ENCODE measurements at places on chromosomes 1 and 21.

GRCh38 chr21:29146726-29147125 is 16.3 kb downstream of the MAP3K7CL start:
- no peak overlapping the region for H3K27ac ChIP-seq
- H3K27me3 ChIP-seq = no peaks in the 10 kb centered on the region

GRCh38 chr1:24930260-24931145 is at the start of gene RUNX3:
Gene RUNX3 (minus strand): TSS chr1:24930276. CDS start chr1:24929868, 408 bp downstream.
- H3K27me3 ChIP-seq = no peaks in the 10 kb centered on the region
- DNase-seq = peak; percentile 93
- peak within 1 kb of the TSS; percentile 93 for H3K27ac ChIP-seq
- H3K4me1 ChIP-seq = peaks cover 68% of the 10 kb centered on the region

DNA sequence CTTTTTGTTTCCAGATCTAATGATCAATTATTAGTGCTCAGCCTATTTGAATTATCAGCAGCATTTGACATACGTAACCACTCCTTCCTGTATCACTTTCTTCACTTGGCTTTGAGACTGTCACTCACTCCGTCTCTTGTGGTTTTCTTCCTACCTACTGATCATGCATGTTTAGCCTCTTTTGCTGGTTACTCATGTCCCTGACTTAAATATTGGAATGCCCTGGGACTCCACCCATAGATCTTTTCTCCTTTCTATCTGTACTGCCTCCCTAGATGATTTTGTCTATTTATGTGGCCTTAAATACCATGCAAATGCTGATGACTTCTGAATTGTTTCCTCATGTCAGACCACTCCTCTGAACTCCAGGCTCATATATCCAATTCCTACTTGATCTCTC is 57.7 kb upstream of the PDE4B start:
- no peaks in the 10 kb centered on the region for H3K4me1 ChIP-seq
- DNase-seq = no peak
- no peak overlapping the region for H3K4me3 ChIP-seq
- H3K27ac ChIP-seq = no peak overlapping the region

- no peak overlapping the region for H3K4me3 ChIP-seq
- peak; percentile 86 for DNase-seq
- no peak overlapping the region for H3K27ac ChIP-seq
- H3K27me3 ChIP-seq = no peaks in the 10 kb centered on the region
- peaks cover 11% of the 10 kb centered on the region for H3K36me3 ChIP-seq
- peaks cover 13% of the 10 kb centered on the region for H3K4me1 ChIP-seq
Measured at GRCh38 chr21:45128613-45129188, 54.3 kb downstream of the ADARB1 start.

- peaks cover 80% of the 10 kb centered on the region for H3K36me3 ChIP-seq
- no peak for DNase-seq
- peaks cover 82% of the 10 kb centered on the region for H3K4me1 ChIP-seq
- no peaks in the 10 kb centered on the region for H3K27me3 ChIP-seq
- H3K4me3 ChIP-seq = no peak overlapping the region
Measured at GRCh38 chr1:154176337-154176736, 15.6 kb downstream of the TPM3 start.

DNA sequence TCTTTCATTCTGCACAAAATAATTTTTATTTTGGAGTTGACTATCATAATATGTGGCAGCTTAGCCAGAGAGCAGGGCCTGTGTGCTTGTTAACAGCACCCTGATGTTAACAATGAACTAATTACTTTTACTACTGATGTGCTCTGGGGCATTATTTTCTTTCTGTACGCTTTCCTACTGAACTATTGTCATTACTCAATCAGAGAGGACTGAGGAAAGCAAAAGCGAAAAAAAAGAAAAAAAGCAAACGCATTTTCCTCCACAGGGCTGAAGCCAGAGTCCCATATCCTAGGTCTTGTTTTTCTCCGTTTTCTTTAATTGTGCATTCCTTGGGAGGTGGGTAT is 221.2 kb downstream of the TTLL7 start:
- H3K4me1 ChIP-seq = no peaks in the 10 kb centered on the region
- H3K4me3 ChIP-seq = no peak overlapping the region
- H3K27me3 ChIP-seq = no peaks in the 10 kb centered on the region
- H3K36me3 ChIP-seq = no peaks in the 10 kb centered on the region

DNA sequence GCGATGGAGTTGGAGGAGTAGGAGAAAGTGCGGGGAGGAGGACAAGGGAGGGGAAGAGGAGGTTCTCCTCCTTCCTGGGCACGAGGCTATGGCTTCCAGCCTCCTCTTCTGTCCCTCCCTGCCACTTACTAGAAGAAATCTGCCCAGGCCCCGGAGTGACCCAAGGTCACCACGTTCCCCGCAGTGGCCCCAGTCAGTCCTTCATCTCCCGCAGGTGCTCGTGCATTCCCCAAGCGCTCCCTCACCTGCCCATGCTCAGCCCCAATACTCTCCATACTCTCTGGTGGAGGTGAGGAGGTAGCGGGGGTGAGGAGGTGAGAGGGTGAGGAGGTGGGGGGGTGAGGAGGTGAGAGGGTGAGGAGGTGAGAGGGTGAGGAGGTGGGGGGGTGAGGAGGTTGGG is 85.4 kb downstream of the CCDC185 start:
- no peak overlapping the region for H3K4me3 ChIP-seq
- H3K36me3 ChIP-seq = no peaks in the 10 kb centered on the region
- no peak overlapping the region for H3K27ac ChIP-seq
- H3K27me3 ChIP-seq = peaks cover 35% of the 10 kb centered on the region

GRCh38 chr1:10823000-10823401 is 26.6 kb upstream of the CASZ1 start:
- H3K27ac ChIP-seq = no peak overlapping the region
- H3K4me3 ChIP-seq = no peak overlapping the region

GRCh38 chr1:171310661-171311087 is 3.3 kb upstream of the FMO4 start:
- DNase-seq = no peak
- no peaks in the 10 kb centered on the region for H3K36me3 ChIP-seq
- no peak overlapping the region for H3K27ac ChIP-seq
- no peak overlapping the region for H3K4me3 ChIP-seq

- no peak for DNase-seq
- H3K27ac ChIP-seq = no peak overlapping the region
- no peaks in the 10 kb centered on the region for H3K4me1 ChIP-seq
- no peaks in the 10 kb centered on the region for H3K36me3 ChIP-seq
- peaks cover 23% of the 10 kb centered on the region for H3K27me3 ChIP-seq
Measured at GRCh38 chr1:3669421-3669821, 17.1 kb downstream of the TP73 start.

GRCh38 chr1:219555806-219556205 is 57.1 kb downstream of the ZC3H11B start:
- H3K27ac ChIP-seq = no peak overlapping the region
- no peak for DNase-seq
- no peak overlapping the region for H3K4me3 ChIP-seq
- H3K36me3 ChIP-seq = no peaks in the 10 kb centered on the region

- peaks cover 20% of the 10 kb centered on the region for H3K27me3 ChIP-seq
- no peak overlapping the region for H3K4me3 ChIP-seq
- H3K4me1 ChIP-seq = no peaks in the 10 kb centered on the region
Measured at GRCh38 chr1:38083541-38083940, 36.9 kb upstream of the POU3F1 start.

- no peak overlapping the region for H3K27ac ChIP-seq
- H3K4me1 ChIP-seq = peaks cover 5% of the 10 kb centered on the region
- H3K36me3 ChIP-seq = no peaks in the 10 kb centered on the region
- no peak for DNase-seq
- peaks cover 22% of the 10 kb centered on the region for H3K27me3 ChIP-seq
Measured at GRCh38 chr21:45588086-45588825, 46.0 kb upstream of the SLC19A1 start.

DNA sequence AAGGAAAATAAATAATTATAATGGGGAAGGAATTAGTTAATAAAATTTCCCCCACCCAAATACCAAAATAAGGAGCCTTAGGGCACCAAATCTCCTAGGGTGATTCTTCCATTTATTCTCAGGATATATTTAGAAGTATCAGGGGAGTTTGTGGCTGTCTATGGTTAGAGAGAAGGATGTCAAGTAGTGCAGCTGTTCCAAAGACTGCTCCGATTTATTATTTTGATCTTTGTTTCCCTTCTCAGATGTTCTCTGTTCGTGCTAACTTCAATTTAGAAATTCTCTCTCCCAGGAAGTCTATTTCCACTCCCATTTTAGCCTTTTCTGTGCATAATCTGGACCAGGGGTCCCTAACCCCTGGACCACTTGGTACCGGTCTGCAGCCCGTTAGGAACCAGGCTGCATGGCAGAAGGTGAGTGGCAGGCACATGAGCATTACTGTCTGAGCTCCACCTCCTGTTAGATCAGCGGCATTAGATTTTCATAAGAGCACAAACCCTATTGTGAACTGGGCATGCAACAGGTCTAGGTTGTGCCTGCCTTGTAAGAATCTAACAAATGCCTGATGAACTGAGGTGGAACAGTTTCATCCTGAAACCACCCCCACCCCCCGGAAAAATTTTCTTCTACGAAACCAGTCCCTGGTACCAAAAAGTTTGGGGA is 9.3 kb upstream of the MAST2 start:
- H3K27me3 ChIP-seq = peaks cover 58% of the 10 kb centered on the region
- H3K27ac ChIP-seq = no peak overlapping the region
- no peaks in the 10 kb centered on the region for H3K4me1 ChIP-seq
- H3K4me3 ChIP-seq = no peak overlapping the region

DNA sequence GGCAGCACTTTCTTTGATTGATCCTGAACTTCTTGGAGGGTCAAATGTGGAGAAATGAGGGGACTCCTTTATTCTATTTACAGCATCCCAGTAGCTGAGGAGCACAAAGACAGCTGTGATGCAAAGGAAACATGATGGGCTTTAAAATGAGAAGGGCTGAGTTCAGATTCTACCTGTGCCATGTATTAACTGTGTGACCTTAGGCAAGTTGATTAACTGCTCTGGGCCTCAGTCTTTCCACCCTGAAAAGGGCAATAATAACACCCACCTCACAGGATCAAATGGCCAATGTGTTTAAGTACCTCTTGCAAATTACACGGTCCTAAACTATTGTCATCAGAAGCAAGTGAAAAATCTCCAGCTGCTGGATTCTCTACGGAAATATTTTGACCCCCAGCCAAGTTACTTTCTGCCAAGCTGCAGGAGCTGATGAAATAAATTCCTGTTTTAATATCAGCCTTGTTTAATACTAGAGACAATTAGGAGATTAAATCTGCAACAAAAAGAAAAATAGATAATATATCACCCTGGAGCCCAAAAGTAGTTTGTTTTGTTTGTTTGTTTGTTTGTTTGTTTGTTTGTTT is 15.7 kb downstream of the TMEM81 start:
- H3K27ac ChIP-seq = no peak overlapping the region
- peaks cover 6% of the 10 kb centered on the region for H3K27me3 ChIP-seq
- H3K4me3 ChIP-seq = no peak overlapping the region
- peak; percentile 3 for DNase-seq
- no peaks in the 10 kb centered on the region for H3K36me3 ChIP-seq
- H3K4me1 ChIP-seq = no peaks in the 10 kb centered on the region

- no peak overlapping the region for H3K4me3 ChIP-seq
- no peaks in the 10 kb centered on the region for H3K4me1 ChIP-seq
- DNase-seq = no peak
- no peaks in the 10 kb centered on the region for H3K36me3 ChIP-seq
- H3K27ac ChIP-seq = no peak overlapping the region
Measured at GRCh38 chr1:93598396-93598795, 83.2 kb downstream of the BCAR3 start.

GRCh38 chr1:98028800-98029199 is 108.0 kb upstream of the DPYD start:
- no peak overlapping the region for H3K4me3 ChIP-seq
- no peaks in the 10 kb centered on the region for H3K36me3 ChIP-seq
- peaks cover 1% of the 10 kb centered on the region for H3K27me3 ChIP-seq
- no peaks in the 10 kb centered on the region for H3K4me1 ChIP-seq

GRCh38 chr21:36087362-36088138 is 17.7 kb downstream of the CBR1 start:
- no peaks in the 10 kb centered on the region for H3K36me3 ChIP-seq
- no peak for DNase-seq
- H3K4me3 ChIP-seq = no peak overlapping the region
- H3K4me1 ChIP-seq = peaks cover 11% of the 10 kb centered on the region

- no peaks in the 10 kb centered on the region for H3K4me1 ChIP-seq
- no peaks in the 10 kb centered on the region for H3K36me3 ChIP-seq
- H3K27me3 ChIP-seq = no peaks in the 10 kb centered on the region
- no peak overlapping the region for H3K4me3 ChIP-seq
- no peak overlapping the region for H3K27ac ChIP-seq
Measured at GRCh38 chr1:49036700-49037099, 260.0 kb upstream of the BEND5 start.

DNA sequence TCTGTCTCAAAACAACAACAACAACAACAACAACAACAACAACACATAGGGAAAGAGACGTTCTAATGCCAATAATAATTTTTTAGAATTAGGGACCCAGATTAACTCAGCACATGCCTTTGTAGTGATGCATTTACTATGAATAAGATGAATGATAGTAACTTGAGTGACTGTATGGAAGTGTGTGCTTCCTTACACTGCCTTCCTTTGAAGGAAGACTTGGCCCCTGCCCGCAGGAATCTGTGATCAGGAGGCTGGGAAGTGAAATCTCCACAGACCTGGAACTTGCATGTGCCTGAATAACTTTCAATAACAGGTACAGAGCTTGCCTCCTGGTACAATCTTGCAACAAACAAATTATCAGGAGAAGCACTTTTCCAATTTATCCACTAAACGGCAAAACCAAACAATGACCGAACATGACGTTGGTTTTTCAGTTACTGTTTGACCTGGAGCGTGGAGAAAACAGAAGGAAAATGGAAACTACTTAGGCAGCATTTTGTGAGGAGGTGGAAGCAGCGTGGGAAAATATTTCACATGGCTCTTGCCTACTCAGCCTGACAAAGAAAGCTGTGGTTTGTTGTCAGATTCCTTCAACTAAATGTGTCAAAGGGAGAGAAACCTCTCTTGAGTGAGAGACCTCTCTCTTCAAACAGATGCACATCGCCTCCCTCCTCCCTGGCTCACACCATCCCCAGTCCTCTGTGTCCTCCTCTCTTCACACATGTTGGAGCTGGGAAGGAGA is 10.1 kb upstream of the ABCA4 start:
- no peaks in the 10 kb centered on the region for H3K36me3 ChIP-seq
- no peak for DNase-seq
- no peaks in the 10 kb centered on the region for H3K4me1 ChIP-seq

DNA sequence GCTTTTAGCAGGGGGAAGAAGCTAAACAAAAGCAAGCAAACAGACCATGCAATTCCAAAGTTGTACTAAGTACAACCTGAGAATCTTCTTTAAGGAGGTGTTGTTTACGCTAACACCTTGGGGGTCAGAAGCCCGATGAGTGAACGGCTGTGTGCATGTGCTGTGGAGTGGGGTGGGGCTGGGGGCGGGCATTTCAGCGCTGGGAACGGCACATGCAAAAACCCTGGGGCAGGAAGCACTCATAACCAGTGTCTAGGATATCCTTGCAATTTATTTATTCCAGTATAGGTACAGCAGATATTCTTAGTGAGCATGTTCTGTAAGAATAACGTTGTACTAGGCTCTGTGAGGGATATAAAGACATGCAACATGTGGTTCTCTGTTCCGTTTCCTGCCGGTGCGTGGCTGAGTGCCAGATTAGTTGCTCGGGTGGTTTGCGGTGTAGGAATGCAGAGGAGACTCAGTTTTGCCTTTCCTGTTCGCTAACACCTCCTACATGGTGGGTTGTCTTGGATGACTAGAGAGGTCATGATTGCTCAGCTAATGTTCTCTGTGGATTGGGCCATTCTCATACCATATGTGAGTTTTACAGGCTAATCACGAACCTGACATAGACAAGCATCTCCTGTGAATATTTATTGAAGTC is 3.7 kb downstream of the FASLG start:
- peaks cover 50% of the 10 kb centered on the region for H3K4me1 ChIP-seq
- H3K36me3 ChIP-seq = no peaks in the 10 kb centered on the region
- peak overlapping the region; percentile 31 for H3K4me3 ChIP-seq
- peaks cover 27% of the 10 kb centered on the region for H3K27me3 ChIP-seq
- DNase-seq = peak; percentile 86

Data from activated naive CD4-positive, alpha-beta T cell treated with anti-CD3 and anti-CD28 coated beads, Interleukin-2, amount 10 ng/mL, durations not matched to agents 7 days and 5 days (primary cell).